ENCODE measurements at places on chromosomes 5 and 9. TPM values are rescaled to one million over a fixed set of nuclear protein-coding genes. Genes with fewer than 3 reads are reported as not detected.

The C9orf153 gene
- total RNA-seq: not detected

The ADGRD2 gene
- total RNA-seq: 0.43 TPM

The PLCXD3 gene
- 0.09 TPM for total RNA-seq

The SH3TC2 gene
- 0.69 TPM for total RNA-seq

The SHISAL2B gene
- total RNA-seq: 10.4 TPM

The GRXCR2 gene
- total RNA-seq: not detected

The DDX4 gene
- 0.09 TPM for total RNA-seq

GRCh38 chr5:147512659-147513379 is 3.0 kb upstream of the DPYSL3 start:
- DNase-seq: no peak

DNA sequence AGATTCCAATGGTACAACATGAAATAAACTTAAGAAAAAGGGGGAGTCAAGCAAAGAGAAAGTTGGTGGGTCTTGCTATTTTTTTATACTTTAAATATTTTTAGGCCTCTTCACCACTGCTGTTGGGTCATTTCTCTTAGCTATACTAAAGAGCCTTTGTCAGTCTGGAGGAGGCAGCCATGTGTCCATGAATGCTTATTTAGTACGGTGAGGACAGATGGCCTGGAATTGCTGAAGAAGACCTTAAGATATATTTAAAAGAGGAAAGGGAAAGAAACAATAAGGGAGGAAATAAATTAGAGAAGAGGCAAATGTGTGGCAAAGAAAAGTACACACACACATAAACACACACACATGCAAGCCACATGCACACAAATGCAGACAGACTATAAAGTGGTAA is 560.5 kb upstream of the MEF2C start:
- DNase-seq: no peak

- DNase-seq: no peak
These were observed 109.5 kb downstream of the GADD45G start for GRCh38 chr9:89714321-89714720.

DNA sequence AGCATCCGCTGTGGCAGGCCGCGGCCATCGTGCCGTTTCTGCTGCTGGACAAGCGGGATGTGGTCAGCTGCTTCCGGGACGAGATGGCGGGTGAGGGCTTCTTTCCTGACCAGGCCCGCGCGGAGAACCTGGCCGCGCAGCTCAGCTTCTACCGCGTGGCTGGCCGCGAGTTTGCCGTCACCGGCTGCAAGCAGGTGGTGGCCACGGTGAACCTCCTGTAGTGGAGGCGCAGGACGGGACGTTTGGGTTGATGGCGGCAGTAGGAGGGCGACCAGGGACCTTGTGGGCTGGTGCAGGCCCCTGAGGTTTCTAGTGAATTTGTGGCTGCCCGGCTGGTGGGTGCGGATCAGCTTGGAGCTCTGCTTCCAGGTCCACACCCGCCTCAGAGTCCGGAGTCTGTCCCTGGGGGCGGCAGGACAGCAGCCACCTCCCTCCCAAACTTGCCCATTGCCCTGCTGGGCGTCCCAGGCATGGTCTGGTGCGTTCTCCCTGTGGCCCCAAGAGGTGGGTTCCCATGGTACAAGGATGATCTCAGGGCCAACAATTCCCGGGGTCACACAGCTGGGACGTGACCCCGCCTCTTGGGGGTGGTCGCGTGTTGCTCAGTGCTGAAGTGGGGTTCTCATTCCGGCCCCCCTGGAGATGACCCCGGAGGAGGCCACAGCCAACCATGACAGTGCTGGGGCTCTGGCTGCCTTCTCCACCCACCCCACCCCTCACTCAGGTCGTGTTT is 2.4 kb downstream of the TOR4A start:
- no peak for DNase-seq

DNA sequence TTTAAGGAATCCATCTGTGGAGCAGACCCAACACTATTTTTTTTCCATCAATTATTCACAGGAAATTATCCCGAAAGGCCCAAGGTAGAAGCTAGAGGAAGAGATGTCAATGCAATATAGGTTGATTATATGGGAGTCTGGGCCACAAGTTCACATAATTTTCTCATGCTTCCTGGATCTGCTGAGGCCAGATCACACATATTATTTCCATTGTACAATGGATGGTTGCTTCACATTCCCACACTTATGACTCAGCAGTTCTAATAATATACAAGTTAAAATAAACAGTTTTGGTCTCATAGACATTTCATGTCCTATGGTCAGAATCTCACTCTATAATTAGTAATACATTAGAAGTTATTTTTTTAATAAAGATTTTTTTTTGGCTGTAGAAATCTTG is 66.0 kb upstream of the PTPRD start:
- DNase-seq: no peak

DNA sequence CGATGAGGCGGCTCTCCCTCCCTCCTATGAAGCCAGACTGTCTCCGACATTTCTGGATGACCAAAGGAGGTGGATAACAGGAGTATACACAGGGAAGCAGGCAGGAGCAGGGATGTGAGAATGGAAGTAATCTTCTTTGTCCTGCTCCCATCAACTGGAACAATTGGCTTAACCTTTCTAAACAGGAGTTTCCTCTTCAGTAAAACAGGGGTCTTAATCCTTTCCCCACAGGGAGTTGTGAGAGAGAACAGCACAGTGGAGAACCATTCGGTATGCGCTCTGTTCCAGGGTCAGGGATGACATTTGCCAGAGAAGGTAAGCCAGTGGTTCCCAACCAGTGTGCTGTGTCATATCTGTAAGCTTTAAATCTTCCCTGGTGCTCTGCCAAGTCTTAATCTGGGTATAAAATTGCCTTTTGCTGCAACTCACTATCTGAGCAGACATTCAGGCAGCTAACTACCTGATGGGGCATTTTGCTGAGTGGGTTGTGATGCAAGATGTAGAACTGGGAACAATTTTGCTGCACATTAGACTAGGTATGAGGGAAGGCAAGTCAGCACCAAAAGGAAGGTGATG is 294.8 kb upstream of the KIF2A start:
- DNase-seq: peak; percentile 94

- no peak for DNase-seq
These were observed 324.4 kb downstream of the PRELID2 start for GRCh38 chr5:145510769-145511168.

- no peak for DNase-seq
These were observed 105.1 kb downstream of the PSD2 start for GRCh38 chr5:139900546-139901250.

DNA sequence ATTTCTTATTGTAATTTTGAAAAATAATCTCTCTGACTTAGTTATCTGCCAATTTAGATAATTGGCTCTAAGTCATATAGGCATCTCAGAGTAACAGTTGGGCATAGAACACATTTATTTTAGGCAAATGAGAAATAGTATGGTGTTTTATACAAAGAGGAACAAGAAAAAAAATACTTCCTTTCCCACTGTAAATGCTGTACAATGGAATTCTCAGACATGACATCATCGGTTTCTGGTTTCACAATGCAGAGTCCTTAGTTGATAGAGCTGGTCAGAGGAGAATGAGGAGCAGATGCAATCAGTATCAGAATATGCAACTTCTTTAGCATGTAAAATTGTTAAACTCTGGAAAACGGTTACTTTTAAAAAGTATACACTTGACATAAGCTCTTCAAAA is 49.4 kb downstream of the PLK2 start:
- DNase-seq: no peak

DNA sequence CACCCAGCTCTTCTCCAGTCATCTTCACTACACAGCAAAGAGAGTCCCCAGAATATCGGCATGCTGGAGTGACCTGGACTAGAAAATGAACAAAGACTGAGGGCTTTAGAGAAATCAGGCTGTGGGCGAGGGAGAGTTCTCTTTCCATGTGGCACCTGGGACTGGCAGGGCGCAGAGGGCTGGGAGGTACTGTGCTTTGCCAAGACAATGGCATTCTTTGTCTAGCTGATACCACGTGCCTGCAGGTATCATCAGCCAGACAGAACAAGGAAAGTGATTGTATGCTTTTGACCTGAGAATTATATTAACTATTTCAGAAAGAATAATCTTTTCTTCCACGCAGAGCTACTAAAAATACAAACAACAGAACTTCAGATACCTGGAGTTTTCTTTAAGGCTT is 30.5 kb downstream of the DDX31 start:
- DNase-seq: no peak

- no peak for DNase-seq
These were observed at the start of gene MSMP for GRCh38 chr9:35754264-35754663. Gene MSMP (minus strand): TSS chr9:35754276. CDS start chr9:35754129, 147 bp downstream.

GRCh38 chr5:163506726-163507125 is 1.3 kb downstream of the MAT2B start:
- DNase-seq: no peak
